NCI-H2171 treated with DMSO at 0.1 percent for 48 hours (cell line): ENCODE measurements at places on chromosomes 2 and 18.

DNA sequence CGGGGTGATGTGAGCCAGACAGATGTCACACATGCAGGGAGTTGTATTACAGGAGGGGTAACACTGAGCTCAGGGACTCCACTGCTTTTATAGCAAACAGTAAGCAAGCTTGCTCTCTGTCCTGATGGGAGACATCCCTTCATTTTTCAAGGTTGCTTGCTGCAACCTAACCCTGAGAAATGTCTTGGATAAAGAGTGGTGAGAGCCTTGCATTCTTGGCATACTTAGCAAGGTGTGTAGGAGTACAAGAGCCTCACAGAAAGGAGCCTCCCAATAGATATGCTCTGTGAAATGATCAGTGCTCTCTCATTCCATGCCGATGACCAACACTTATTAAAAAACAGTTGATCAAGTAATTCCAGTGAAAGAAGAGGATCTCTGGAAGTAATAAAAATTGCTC, 8.1 kb downstream of the PFN4 start:
- DNase-seq, result no peak

- DNase-seq, result no peak
These were observed 38.4 kb downstream of the EIF4E2 start for GRCh38 chr2:232588680-232589585.

DNA sequence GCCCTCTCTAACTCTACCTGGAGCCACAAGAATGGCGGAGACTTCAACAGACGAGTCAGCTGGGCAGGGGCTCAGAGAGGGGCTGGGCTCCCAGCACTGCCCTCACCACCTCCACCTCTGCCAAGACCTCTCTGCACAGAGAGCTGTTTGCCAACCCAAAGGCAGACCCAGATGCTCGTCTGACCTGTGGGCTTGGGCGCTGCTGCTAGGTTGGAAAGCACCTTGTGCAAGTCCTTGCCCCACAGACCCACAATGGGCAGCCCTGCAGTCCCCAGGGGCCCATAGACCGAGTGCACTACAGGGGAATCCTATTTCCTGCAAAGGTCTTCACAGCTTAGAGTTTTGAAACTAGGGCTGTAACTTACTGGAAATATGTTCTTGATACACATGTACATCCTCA, 13.3 kb downstream of the ACKR3 start:
- DNase-seq, result no peak

GRCh38 chr2:42648796-42649195, 80.4 kb downstream of the MTA3 start:
- no peak for DNase-seq

GRCh38 chr2:14891546-14891945, 259.0 kb downstream of the LRATD1 start:
- DNase-seq, result no peak

GRCh38 chr18:59712311-59712710, 15.1 kb upstream of the CCBE1 start:
- peak; percentile 72 for DNase-seq

- DNase-seq, result no peak
These were observed 37.6 kb downstream of the TGFBRAP1 start for GRCh38 chr2:105291981-105292380.
